ENCODE measurements at places on chromosomes 1 and 21.

DNA sequence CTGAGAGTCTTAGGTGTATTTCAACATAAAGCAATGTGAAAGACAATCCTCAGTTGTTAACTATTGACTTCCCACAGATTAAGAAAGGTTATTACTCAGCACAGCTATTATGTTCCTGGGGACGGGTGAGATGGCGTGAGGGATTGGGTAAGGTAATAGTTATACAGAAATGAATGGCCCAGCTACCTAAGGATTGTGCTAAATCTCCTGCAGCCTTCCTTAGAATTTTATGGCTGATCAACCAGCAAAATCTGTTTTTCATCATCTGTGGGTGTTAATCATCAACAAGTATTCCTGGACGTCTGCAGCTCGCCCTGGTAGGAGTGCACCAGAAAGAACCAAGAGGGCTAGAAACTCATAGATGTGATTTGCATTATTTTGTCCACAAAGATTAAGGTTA, 146.0 kb upstream of the IVNS1ABP start:
- DNase-seq, result no peak

DNA sequence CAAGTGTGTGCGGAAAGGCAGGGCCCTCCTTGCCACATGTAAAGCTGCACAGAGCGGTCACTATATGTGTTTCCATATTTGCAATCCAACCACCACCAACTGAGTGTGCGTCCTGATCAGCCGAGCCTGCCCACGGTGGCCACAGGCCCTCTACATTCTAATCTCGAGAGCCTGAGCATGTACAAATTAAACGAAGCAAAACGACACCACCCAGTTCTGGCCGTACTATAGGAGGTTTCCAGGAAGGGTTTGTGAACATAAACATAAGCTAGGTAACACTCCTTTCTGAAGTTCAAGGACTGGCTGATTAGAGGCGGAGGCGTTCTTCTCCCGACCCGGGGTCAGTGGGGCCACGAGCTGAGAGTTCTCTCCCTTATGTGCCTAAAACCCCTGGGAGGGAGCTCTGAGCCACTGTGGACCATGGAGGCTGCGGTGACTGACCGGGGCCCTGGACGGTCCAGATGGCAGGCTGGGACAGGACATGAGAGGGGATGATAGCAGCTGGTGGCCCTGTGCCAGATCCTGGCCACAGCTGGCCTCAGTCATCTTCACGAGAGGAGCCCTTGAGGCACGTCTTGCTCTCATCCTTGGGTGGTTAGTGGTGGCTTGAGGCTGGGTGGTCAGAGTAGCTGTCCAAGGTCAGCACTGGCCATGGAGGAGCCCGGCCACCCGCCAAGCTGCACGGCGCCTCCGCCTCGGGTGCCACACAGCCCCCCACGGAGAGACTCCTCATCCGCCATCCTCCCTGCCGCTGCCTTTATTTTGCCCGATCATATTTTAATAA, 39.1 kb upstream of the TRAPPC10 start:
- no peak for DNase-seq

DNA sequence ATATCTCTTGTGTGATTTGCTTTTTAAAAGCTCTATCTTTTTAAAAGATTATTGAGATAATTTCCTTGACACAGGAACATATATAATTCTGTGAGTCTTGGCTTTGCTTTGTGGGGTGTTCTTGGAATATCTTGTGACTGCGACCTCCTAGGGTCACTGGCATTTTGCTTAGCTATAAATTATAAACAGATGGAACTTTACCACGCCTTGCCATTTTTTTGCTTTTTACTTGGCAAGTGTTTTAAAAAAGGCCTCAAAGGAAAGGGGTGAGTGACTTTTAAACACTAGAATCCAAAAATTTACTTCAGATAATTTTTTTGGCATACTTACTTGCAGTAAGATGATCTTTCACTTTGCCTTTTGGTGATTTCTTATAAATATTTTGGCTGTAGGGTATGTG, 43.6 kb downstream of the ALG6 start:
- DNase-seq, result no peak

DNA sequence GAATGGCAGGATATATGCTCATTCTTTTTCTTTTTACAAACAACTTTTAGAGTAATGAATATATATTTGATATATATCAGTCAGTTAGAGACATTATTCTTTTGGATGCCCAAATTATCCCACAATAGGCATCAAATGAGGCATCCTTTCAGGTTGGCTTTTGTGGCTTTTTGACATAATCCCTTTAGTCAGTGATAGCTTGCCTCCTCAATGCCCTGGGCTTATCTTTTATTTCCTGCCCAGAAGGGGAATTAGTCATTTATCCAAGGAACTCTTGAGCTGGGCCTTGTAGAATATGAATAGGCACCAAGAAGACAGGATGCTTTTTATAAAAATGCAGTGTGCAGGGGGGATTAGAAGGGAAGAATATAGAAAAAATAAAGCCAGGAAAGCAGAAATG, 22.2 kb downstream of the EPHX4 start:
- no peak for DNase-seq

DNA sequence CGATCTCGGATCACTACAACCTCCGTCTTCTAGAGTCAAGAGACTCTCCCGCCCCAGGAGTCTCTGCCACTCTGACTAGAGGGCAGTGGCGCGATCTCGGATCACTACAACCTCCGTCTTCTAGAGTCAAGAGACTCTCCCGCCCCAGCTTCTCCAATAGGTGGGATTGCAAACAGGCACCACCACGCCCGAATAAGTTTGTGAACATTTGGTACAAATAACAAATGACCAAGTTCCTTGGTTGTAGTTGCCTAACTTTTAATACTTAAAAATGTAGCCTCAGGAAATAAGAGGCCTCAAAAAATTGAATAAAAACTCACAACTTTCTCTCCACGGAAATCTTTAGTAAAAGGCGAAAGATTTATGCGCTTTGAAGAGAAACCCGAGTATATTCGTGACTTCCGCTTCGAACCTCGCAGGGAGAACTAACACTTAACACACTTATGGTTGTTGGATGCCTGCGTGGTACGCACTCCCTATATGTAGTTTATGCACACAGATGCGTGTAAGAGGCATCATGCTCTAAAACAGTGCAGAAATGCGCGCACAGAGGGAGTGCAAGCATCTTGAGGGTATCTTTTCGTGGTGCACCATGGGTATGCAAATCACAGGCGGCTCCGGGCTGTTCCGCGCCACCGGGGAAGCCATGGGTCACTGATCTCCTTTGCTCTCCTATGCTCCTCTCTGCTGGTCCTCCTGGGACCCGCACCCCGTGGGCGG, 11.4 kb downstream of the BTBD19 start:
- peak; percentile 73 for DNase-seq

DNA sequence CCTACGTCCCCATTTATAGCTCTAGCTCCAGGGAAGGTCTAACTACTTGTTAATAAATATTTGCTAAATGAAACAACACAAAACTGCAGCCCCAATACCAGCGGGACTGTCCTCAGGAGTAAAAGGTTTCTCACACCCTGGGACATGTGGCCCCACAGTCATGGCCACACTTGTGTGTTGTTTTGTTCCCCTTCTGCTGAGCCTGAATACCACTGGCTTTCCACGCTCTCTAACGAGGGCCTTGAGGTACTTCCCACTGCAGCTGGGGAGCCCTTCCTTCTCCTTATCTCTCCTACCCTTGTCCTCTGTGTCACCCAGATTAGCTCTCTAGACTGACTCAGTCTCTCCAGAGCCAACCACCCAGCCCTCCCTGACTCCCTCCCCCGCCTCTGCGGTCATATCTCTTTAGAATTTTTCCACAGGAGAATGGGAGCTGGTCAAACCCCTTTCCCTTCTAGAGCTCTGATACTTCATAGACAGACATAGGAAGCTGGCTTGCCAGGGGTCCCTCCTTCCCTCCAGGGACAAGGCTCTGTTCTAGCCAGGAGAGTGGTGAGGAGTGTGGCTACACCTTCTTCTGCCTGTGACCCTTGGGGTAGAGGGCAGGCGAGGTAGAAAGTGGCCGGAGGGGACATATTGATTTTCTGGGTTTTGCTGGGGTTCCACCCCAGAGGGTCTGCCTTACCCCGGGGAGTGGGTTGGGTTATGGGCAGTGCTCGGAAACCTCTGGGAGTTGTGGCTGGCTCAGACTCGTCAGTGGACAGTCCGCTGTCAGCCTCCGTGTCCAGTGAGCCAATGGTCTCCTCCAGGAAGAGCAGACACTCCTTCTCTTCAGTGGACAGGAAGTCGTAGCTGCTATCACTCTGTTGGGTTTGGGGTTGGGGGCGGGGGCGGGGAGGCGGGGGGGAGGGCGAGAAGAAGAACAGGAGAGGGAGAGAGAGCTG, 8.1 kb downstream of the C1orf116 start:
- DNase-seq, result no peak

- no peak for DNase-seq
These were observed 84.8 kb upstream of the ZNF648 start for GRCh38 chr1:182146286-182146685.

DNA sequence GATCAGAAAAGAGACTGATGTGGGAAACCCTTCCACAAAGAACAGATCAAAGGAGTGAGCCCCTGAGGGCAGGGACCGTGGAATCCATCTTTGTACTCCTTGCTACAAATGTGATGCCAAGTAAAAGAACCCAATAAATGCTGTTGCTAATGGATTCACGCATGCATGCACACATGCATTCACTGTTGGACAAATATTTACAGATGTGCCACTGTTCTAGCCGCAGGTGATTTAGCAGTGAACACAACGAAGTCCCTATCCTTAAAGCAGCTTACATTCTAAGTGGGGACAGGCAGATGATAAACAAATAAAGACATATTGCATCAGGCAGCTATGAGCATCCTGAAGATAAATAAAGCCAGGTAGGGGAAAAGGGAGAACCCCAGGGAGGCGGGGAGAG, 67.8 kb downstream of the ITPKB start:
- DNase-seq, result no peak

- no peak for DNase-seq
These were observed 417.0 kb downstream of the PTBP2 start for GRCh38 chr1:97138515-97139032.

DNA sequence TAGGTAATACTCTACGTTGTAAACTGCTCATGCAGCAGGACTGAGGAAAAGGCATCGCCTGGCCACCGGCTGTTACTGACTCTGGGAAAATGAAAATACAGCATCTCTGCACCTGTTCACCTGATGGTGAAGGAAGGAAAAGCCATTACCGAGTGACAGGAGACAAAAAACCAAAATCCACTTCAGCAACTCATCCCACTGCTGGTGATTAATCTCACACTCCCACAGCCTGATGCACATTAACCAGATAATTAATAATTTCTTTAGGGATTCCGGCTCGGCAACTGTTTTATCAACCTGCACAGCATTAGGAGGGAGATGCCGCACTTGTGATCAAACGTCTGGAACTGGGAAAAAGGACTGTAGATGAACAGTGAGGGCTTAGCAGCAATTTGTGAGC, 183.9 kb upstream of the ESRRG start:
- no peak for DNase-seq

DNA sequence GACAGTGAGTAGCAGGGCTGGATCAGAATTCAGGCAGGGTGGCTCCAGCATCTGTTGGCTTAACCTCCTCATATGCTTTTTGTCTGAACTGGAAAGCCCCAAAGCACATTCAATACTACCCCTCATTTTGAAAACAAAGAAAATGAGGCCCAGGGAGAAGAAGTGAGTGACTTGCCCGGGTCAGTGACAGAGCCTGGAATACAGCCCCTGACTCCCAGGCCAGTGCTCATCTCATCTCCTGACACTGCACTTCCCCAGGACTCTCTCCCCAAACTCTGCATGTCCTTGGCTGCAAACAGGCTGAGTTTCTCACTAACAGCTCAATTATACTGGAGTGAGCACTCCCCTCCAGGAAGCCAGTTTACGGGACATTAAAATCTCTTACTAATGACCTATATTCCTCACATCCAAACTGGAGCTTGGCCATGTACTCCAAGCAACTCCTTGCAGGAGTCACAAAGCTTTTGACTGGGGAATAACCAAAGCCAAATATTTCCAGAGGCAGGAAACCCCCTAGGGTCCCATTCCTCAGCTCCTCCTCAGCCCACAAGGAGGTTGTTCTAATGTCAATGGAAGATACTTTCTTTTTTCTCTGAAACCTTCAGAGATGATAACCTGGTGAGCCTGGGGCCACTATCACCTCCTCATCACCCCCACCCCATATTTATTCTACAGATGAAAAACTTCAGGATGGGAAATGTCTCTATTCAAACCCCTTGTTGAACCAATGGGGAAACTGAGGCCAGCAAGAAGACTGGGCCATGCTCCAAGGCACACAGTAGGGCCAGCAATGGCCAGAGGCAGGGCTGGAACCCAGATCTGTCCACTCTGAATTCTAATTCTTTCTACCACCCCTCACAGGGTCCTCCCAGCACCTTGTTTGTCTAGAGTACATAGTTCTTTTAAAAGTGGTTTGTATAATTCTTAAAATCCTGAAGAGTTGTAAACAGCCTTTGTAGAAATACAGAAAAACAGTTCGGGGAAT, 127.0 kb downstream of the PLPP3 start:
- DNase-seq, result no peak

DNA sequence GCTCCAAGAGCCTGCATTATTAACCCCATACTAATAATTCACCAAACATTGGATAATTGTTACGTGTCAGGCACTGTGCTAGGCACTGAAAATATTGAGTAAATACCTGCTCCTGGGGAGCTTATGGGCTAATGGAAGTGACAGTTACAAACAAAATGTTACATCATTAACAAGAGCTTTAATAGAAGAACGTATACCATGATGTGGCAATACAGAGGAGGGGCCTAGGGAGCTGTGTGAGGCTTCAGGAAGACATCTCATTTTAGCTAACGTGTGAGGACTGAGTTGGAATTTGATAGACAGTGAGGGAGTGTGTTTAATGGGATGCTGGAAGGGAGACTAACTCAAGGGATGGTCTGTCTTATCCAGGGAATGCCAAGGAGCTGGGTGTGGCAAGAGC, 16.5 kb upstream of the TSPAN2 start:
- DNase-seq, result no peak

DNA sequence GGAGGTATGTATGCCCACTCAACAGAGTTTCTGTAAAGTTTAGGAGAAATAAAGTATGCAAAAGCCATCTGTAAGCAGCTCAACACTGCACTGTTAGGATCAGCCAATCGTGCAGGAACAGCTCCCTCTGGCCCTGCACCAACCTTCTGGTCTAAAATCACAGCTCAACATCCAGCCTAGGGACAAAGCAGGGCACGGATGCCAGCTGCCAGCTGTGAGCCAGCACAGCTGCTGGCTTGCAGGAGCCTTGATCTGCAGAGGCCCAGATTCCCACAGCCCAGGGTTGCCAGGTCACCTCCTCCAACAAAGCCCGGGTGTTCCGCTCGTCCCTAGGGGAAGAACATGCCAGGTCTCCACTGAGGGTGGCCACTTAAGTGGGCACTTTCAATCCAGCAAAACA, 8.6 kb downstream of the ACOT7 start:
- no peak for DNase-seq

- no peak for DNase-seq
These were observed 356.6 kb upstream of the LYPLAL1 start for GRCh38 chr1:218817071-218817470.

- no peak for DNase-seq
These were observed 31.0 kb upstream of the SOX13 start for GRCh38 chr1:204041803-204042505.

- peak; percentile 36 for DNase-seq
These were observed 44.9 kb upstream of the CYP2J2 start for GRCh38 chr1:59971464-59971911.
